ENCODE measurements at places on chromosomes 7 and 10.

- no peak for DNase-seq
These were observed 629.0 kb upstream of the DPP6 start for GRCh38 chr7:153423210-153423590.

- no peak for DNase-seq
These were observed 79.3 kb downstream of the AVL9 start for GRCh38 chr7:32574626-32575025.

DNA sequence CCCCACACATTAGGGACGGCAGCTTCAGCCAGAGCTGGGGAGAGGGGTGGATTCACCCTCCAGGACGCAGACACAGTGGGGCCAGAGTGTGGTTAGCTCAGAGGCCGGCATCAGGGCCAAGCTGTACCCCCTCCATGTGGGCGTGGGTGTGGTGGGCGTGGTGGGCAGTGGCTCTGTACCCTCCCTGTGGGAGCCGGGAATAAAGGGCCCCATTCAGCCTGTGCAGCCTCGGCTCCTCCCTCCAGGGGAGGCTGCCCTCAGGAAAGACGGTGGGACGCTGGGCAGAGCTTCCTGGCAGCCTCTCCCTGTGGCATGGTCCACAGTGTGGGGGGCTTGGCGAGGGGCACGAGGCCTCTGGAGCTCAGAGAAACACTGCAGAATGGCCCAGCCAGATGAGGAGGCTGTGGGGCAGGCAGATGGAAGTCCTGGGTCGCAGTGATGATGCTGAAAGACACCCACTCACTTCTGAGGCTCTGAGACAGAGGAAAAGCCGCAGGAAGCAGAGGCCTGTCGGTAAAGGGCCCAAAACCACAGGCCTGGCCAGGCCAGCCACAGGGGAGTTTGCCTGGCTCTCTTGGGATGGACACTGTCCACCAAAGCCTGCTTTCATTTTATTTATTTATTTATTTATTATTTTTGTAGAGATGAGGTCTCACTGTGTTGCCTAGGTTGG lies 108.0 kb downstream of the SH3PXD2A start:
- DNase-seq: no peak

DNA sequence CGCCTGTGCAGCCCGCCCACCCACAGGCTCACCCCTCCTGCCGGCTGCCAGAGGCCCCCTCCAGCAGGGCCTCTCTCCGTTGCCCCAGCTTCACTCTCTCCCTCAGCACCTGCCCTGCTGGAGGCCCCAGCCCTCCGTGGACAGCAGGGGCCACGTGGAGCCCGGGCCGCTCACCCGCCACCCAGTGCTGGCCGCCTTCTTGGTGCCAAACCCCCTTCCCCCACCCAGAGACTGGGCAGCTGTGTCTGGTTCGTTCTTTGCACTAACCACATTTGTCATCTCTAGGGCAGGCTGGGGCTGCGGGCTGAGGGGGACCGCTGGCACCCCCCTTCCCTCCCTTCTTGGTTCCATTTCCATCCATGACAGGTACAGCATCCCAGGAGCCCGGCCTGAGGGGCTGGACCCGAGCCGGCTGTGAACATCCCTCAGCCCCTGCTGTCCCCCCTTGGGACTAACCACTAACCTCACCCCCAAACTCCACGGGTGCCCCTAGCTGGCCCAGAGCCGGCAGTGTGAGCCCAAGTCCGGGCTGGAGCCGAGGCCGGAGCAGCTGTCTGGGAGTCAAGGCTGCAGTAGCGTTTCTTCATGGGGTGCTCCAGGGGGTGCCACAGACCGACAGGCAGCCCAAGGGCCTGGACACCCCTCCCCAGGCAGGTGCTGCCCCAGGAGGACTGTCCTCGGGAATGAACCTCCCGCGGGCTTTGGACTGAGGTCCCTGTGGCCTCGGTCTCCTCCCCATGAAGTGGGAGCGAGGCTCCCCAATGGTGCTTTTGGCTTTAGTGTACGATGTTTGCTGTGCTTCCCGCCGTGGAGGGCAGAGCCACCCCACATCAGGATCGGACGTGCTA lies 25.5 kb upstream of the AMZ1 start:
- no peak for DNase-seq

DNA sequence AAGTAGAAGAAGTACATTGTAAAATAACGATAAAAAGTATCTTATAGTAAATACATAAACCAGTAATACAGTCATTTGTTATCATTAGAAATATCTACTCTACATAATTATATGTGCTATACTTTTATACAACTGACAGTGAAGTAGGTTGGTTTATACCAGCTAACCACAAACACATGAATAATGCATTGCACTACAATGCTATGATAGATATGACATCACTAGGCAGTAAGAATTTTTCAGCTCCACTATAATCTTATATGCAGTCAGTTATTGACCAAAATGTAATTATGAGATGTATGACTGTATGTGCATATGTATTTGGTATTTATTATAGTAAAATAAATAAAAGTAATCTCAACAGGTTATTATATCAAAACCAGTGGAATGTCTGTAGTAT lies 23.4 kb upstream of the SGCE start:
- no peak for DNase-seq

DNA sequence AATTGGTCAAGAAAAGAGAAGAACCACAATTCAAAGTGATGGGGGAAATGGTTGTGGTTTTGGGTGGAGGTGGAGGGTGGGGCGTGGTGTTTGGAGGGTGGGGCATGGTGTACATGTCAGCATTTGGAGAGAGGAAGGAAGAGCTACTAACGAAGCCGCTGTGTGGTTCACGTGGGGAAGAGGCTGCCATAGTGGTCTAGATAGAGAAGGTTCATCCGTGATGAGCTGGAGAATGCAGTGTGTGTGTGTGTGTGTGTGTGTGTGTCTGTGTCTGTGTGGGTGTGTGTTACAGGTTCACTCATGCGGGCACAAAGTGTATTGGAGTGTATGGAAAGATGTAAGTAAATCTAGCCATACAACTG lies 6.1 kb upstream of the VCL start:
- DNase-seq: peak; percentile 93

DNA sequence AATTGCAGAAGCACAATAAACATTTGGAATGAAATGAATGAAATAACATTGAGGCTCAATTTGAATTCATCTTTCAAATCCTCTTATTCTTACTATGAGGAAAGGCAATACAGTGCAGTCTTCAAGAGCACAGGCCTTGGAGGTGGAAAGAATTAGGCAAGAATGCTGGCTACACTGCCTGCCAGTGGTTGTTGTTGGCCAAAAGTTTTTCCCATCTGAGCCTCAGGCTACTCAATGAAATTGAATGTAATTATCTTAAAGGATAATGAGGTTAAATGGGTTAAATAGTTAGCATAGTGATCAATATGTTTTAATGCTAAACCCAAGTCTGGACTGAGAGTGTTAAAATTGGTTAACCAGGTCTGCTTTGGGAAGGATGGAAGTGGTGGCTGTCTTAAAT lies 140.9 kb downstream of the MBL2 start:
- no peak for DNase-seq

- DNase-seq: no peak
These were observed 9.2 kb downstream of the PCBD1 start for GRCh38 chr10:70879207-70879606.

- no peak for DNase-seq
These were observed 93.5 kb downstream of the FOXP2 start for GRCh38 chr7:114508086-114508485.

DNA sequence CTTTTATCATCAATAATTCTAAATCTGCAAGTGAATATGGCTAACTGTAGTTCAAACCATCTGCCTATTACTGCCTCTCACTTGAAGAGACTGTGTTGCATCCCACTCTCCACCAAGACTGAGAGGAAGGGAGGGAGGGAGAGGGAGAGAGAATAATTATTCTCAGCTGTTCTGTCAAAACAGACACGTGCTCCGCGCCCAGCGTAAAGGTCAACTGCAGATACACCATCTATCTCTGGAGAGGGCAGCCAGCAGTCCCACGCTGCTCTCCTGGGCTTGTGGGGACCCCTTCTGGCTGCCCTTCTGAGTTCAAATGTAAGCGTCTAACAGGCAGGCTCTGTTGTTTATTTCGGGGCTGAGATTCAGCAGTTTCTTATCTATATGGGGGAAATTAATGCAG lies 625.5 kb upstream of the GALNT17 start:
- no peak for DNase-seq

DNA sequence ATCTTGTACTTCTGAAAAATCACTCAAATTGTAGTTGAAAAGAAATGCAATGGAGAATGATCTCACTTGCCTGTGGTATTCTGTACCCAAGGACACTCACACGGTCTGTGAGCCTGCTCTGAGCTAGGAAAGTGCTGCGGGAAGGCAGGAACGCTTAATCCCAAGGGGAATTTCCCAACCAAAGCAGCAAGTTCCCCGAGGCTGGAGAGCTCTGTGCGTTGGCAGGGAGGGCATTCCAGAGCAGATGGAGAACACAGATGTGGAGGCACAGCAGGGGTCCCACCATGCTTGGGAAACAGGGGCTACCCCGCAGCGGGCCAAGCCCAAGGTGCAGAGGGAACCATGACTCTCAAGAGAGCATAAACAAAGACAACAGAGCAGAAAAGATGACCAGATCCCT lies 13.6 kb downstream of the SVIL start:
- no peak for DNase-seq

DNA sequence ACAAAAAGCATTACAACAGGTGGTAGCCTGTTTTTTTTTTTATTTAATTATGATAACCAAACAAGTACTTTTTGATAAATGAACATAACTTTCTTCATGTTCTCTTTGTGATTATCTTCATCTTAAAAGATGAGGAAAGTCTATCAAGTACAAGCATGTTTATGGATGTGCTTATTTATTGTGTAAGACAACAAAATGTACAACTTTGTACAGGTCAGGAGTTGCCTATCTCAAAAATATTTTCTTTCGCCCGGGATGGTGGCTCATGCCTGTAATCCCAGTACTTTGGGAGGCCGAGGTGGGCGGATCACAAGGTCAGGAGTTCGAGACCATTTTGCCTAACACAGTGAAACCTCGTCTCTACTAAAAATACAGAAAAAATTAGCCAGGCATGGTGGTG lies 17.0 kb downstream of the MPP7 start:
- DNase-seq: no peak

GRCh38 chr7:122887848-122888247 lies 1.6 kb upstream of the CADPS2 start:
- no peak for DNase-seq
